Stimulated activated CD4-positive, alpha-beta T cell treated with anti-CD3 and anti-CD28 coated beads, TNF-alpha, amount 100 ng/mL, for 48 hours (primary cell): ENCODE measurements at places on chromosomes 7 and 10.

GRCh38 chr10:59622320-59623132, 87.1 kb downstream of the SLC16A9 start:
- DNase-seq: no peak

- DNase-seq: no peak
Observed at GRCh38 chr7:114830952-114831351, 90.9 kb upstream of the MDFIC start.

DNA sequence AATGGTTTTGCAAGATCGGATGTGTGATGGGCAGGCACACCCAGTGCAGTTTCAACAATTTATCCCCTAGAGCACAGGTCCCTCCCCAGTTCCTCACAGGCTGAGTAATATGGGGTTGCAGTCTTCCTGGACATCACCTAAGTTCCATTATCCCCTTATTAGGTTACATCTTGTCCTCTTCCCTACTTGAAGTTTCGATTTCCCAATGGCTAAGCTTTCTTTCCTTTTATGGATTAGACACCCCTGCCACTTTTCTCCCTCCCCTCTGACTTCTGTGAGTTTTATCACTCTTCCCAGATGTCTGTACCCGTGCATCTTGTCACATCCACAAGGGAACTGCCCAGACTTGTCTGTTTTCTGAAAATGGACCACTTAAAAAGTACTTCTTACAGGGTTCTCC, 2.4 kb upstream of the NIPSNAP2 start:
- DNase-seq: no peak

- DNase-seq: no peak
Observed at GRCh38 chr7:39810204-39810642, 139.8 kb upstream of the CDK13 start.
